ENCODE measurements at places on chromosomes 12 and 14.

DNA sequence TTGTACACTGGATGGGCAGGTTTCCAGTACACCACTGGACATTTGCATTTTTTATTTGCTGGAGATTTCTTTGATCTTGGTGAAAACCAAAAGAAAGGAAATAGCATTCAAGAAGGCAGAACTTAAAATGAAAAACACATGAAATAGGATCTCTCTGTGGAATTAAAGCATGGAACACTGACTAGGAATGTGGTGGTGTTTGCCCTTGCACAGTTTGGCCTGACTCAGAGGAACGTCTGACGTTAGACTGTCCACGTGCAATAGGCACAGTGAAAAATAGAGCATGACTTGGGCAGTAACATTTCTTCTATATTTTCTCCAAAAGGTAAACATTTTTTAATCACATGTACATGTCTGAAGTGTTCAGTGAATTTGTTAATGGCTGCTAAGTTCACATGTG, 474.1 kb upstream of the PRICKLE1 start:
- no peak for DNase-seq

GRCh38 chr14:80266930-80267329, 55.6 kb upstream of the DIO2 start:
- DNase-seq, result no peak

GRCh38 chr14:50657753-50658152, 10.4 kb downstream of the SAV1 start:
- DNase-seq, result no peak

DNA sequence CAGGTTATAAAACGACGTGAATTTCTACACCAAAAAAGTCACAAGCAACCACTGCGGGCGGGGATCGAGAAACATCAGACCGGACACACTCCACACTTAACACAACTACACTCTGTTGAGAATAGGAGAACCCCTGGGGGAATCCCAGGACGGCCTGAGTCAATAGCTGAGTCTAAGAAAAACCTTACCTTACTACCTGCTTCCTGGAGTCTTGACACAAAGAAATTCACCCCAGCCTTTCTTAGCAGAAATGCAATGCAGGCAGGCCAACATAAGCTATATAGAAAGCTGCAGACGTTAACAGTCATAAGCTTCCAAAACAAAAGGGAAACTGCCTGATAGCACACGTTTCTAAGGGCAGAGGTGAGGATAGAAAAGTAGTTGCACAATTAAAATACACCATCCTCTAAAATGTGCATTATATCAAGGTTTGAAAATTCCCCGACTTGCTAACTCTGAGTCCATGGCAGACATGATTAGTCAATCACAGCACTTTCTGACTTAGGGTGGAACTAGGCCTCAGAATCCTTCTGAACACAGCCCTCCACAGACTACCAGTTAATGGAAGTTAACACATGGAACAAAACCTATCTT, 68.0 kb downstream of the CCDC88C start:
- DNase-seq, result no peak

DNA sequence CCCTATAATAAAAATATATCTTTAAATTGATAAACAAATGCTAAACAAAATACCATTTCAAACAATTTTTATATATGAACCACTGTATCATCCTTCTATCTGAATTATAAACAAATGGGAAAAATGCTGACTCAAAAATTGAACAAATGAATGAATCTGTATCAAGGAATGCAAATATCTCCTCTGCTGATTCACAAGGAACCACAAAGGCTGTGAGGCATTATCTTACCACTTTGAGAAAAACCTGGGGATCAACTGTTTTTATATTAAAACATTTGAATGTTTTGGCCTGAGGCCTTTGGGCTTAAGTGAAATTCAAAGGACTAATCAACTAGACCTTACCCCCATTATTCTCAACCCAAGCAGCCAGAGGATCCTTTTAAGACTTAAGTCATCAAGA, 86.3 kb downstream of the EML5 start:
- no peak for DNase-seq

- DNase-seq, result no peak
Observed at GRCh38 chr14:75487155-75487671, 35.1 kb upstream of the BATF start.

DNA sequence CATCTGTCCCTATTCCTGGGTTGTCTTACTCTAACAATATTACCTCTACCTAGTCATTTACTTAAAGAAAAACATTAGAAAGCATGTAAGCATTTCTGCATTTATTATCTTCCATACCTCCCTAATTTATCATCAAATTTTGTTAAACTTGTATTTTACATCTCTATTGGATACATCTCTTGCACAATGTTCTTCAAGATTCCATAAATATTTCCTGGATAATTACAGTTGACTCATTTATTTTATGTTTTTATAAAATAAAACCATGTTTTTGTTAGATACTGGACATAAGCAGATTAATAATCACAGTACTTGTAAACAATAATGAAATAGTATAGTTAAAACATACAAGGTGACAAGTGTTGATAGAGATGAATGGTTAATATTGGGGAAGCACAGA, 209.0 kb downstream of the TMTC3 start:
- DNase-seq, result no peak

DNA sequence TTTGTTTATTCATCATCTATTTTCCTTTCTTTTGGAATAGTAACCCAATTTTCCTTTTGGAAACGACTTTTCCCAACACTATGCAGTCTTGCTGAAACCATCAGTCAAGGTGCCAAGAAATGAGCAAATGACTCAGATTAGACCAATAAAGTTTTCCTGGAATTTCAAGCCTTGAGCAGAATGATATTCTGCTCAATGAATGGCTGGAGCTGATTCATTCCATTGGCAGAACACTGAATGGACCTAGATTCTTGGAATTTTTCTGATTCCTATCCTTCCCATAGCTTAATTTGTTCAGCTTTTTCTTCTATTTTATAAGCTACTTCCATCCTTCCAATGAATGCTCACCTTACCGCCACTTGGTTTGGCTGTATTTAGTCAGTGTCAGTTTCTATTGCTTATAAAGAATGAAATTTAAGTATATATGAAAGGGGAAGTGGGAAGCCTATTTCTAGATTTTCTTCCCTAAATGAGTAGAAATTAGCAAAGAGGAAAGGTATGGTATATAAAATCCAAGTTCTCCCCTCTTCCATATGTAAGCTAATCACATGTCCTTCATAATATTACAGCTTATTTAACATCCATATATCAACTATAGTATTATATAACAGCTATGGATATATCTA, 89.0 kb downstream of the C14orf39 start:
- no peak for DNase-seq

GRCh38 chr12:118345355-118345754, 27.4 kb downstream of the TAOK3 start:
- DNase-seq, result no peak
